Stimulated activated CD8-positive, alpha-beta memory T cell treated with anti-CD3 and anti-CD28 coated beads, Interleukin-2, amount 100 ng/mL, for 1 hour (primary cell): ENCODE measurements at places on chromosomes 7 and 10.

GRCh38 chr7:46168671-46169383 is 247.8 kb upstream of the IGFBP3 start:
- DNase-seq, result no peak

GRCh38 chr10:133070810-133071209 is 16.9 kb upstream of the ADGRA1 start:
- DNase-seq, result no peak

DNA sequence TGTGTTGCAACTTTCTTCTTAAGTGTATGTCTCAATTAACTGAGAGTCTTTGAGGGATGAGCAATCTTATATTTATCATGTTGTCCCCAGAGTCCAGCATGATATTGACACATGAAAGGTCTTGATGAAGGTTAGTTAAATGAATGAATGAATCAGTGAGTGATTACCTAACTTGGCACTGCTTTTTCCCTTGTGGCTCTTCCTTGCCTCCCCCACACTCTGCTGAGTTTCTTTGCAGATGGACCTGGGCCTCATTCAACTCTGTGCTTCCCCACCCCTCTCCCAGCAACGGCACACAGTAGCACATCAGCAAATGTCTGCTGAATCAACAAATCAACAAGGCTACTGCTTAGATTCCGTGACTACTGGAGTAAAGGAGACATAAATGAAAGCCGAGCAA is 235.1 kb upstream of the CXCL12 start:
- DNase-seq, result no peak

DNA sequence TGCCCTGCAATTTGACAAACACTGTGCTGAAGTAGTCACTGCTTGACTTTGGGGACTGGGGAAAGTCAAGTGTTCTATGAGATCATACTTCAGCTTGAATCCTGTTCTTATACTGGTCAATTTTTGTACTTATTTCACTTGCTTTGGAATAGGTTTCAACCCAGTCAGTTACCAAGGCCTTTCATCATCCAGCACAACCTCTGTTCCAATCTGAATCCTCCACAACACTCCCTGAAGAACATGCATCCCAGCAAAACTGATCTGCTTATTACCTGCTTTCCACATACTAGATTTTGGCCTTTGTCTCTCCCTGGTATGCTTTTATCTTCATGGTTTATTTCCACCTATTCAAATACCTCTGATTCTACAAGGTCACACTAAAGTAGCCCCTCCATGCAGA is 29.5 kb downstream of the DPY19L1 start:
- no peak for DNase-seq

- DNase-seq, result no peak
Measured at GRCh38 chr7:86926732-86927131, 132.7 kb downstream of the ELAPOR2 start.
